ENCODE measurements at places on chromosomes 11 and 22. TPM values are rescaled to one million over a fixed set of nuclear protein-coding genes. Genes with fewer than 3 reads are reported as not detected.

MS4A8 gene
- 50.1 TPM for total RNA-seq

MUC5AC gene
- total RNA-seq, result not detected

SCUBE2 gene
- total RNA-seq, result 14.3 TPM

OR10V1 gene
- not detected for total RNA-seq

DNA sequence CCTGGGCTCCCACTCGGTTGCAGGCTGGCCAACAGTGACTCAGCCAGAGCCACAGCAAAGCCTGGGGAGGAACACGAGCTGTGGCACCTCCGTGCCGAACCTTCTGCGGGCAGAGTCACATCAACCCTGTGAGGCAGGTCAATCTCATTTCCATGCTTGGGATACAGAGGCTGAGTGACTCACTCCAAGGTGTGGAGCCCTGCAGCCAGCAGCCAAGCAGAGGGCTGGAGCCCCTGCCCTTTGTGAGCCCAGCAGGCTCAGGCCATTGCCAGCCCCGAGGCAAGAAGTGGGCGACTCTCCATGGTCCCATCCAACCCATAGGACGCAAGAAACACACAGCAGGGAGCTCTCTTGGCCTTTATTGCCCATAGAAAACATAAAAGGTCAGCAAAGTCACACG is 21.4 kb downstream of the CSNK1E start:
- DNase-seq, result no peak

- DNase-seq, result no peak
Measured at GRCh38 chr22:29479417-29480261, at the start of gene NEFH. NEFH (plus strand) TSS chr22:29480218; CDS start chr22:29480263, 45 bp downstream.

DNA sequence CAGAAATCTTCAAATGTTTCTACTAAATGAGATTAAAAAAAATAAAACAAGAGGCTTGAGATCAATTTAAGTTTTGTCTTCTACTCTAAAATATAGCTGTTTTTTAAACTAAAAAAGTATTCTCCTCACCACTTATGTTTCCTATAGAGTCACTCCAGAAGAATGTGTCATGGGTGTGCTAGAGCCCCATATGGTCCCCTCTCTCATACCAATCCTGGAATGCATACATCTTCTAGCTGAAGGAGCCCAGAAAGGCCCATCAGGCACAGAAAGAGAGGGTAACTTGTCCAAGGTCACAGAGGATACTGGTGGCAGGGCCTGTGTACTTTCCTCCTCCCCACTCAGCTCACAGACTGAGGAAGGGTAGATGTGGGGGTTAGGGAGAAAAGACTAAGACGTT is 34.4 kb downstream of the RELT start:
- no peak for DNase-seq

GRCh38 chr11:72048766-72049460 is 31.4 kb downstream of the NUMA1 start:
- no peak for DNase-seq

GRCh38 chr11:120335556-120335907 is 681 bp upstream of the ARHGEF12 start:
- no peak for DNase-seq

GRCh38 chr11:78818201-78818600 is 243.5 kb upstream of the NARS2 start:
- no peak for DNase-seq

- DNase-seq, result no peak
Measured at GRCh38 chr11:6813656-6814055, 14.2 kb upstream of the OR6A2 start.

GRCh38 chr11:63445720-63446119 is 45.2 kb downstream of the PLAAT5 start:
- DNase-seq, result no peak

DNA sequence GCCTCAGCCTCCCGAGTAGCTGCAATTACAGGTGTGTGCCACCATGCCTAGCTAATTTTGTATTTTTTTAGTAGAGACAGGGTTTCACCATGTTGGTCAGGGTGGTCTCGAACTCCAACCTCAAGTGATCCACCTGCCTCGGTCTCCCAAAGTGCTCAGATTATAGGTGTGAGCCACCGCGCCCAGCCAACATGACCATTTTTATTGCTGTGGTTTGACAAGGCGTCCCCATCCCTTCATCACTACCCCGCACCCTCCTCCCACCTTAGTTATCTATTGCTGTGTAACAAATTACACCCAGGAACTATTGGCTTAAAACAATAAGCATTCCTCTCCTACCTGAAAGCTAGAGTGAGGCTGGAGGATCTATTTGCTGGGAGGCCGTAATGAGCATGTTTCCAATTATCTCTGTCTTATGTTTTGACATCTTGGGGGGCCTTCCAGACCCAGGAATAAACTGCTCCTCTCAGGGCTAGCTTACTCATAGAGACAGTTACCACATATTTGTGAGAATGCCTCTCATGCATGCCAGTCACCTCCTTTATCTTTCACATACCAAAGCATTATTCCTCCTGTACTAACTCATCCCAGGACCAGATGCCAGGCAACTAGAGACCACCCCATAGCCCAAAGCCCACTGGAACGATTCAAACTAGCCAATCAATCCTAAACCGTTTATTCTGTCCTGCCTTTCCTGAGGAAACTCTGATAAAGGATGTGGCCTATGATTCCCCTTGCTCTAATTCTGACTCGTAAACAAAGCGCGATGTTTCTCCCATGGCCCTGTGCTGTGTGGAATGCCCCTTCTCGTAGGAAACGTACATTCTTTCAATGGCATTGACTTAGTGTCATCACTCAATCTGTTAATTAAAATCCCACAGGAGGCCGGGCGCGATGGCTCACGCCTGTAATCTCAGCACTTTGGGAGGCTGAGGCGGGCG is 19.4 kb downstream of the SNU13 start:
- no peak for DNase-seq

DNA sequence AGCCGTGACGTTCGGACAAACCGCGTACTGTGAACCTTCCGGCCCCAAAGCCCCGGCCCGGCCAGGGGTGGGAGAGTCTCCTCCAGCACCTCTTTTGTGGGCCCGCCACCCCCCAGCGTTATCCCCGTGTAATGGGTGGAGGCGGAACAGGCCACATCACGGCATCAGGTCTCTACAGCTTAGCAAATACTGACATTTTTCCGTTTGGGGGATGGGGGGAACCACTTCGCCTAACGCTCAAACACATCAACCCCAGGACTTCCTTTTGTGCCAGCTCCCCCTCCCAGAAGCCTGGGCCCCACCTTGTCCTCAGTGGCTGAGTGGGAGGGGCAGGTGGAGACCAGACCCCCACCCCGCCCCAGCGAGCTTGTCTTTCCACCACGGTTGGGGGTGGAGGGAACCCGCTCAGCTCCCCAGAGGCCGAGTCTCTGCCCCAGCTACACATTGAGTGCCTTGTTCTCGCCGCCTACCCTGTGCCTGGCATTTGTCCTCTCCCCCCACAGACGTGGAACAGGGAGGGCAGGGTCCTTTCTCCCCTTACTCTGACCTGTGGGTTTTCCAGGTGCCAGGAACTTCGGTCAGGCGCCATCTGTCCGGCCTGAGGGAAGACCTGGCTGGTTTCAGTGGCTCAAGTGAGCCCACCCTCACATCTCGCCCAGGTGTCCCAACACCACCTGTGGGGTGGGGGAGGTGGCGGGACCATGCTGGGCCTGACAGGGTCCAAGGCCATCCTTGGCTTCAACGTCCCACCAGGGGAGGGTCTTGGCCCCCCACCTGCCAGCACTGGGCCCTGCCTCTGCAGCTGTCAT is 29.6 kb downstream of the SBF1 start:
- DNase-seq, result no peak
